Activated naive CD8-positive, alpha-beta T cell treated with anti-CD3 and anti-CD28 coated beads, Interleukin-2, amount 50 U/mL, for 24 hours (primary cell): ENCODE measurements at places on chromosomes 2 and 18.

DNA sequence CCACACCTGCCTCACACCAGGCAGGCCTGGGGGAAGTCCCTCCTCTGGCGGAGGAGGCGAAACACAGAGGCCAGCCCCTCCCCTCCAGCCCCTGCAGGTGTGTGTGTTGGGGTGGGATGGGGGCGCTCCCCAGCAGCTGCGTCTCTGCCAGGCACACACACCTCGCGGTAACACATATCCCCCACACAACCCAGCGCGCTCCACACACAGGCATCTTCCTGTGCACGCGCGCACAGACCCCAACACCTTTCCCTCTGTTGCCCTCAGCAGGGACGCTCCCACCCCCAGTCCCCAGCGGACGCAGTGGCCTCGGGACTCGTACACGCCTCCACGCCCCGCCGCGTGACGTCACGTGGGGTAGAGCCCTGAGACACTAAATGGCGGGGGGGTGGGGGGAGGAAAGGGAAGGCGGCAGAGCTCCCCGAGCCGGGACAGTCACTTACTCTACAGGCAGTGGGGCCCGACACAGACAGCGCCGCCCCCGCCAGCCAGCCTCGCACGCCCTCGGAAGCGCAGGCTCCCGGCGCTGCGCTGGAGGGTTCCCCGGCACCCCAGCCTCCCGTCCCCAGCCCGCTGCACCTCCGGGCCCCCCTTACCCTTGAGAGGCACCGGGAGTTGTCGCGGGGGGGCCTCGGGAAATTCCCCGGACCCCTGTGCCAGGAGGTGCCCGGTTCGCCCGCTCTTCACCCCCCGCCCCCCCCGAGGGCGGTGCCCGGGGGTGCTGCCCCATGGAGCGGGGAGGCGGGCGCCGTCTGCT, at the start of gene WNT10A:
Gene WNT10A, plus strand, starts transcription at position 751 of the 757 bp plus-strand sequence. CDS start 144 bp downstream, outside the sequence.
- DNase-seq = peak; percentile 71

DNA sequence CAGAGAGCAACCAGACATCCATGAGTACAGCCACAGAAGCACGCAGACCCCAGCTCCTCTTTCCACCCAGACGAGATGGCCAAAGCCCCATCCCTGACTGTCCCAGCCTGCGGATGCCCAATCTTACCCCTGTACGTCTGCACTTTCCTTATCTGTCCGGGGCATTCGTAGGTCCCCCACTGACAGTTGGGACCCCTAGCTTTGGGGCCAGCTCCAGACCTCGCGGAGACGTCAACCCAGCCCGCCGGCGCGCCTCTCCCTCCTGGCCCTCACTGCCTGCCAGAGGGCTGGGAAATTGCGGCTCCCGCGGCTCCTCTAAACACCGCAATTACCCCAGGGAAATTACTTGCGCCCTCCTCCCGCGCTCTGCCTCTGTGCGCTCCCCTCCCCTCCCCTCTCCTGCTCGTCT, 2.3 kb downstream of the ECEL1 start:
- no peak for DNase-seq

GRCh38 chr18:44134447-44134846, 546.2 kb upstream of the SETBP1 start:
- no peak for DNase-seq

- DNase-seq = no peak
Measured at GRCh38 chr18:6401687-6402086, 13.0 kb downstream of the L3MBTL4 start.
